Astrocyte of the spinal cord (primary cell): ENCODE measurements at places on chromosomes 13 and 19.

GRCh38 chr13:52194184-52194868 is 34.9 kb upstream of the NEK3 start:
- peak; percentile 87 for DNase-seq

- no peak for DNase-seq
Measured at GRCh38 chr19:39264306-39265290, 3.6 kb upstream of the IFNL2 start.

- DNase-seq: peak; percentile 37
Measured at GRCh38 chr19:23394511-23394910, 760 bp downstream of the ZNF91 start.

DNA sequence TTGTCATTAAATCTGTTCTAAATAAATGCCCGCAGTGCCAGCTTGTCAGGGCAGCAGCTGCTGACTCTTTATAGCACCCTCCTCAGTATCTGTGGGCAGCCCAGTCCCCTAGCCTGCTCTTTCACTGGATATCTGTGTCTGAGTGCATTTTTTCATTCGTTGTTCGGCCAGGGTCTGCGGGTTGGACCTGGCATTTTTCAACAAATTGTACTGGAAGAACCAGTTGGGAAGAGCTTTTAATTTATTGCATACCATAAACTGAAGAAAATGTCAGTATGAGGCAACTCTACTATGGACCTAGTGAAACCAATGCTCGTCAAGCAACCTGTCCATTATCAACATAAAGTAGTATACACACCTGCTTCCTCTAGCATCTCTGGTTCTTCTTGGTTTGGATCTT is 8.6 kb downstream of the NLRP13 start:
- no peak for DNase-seq

DNA sequence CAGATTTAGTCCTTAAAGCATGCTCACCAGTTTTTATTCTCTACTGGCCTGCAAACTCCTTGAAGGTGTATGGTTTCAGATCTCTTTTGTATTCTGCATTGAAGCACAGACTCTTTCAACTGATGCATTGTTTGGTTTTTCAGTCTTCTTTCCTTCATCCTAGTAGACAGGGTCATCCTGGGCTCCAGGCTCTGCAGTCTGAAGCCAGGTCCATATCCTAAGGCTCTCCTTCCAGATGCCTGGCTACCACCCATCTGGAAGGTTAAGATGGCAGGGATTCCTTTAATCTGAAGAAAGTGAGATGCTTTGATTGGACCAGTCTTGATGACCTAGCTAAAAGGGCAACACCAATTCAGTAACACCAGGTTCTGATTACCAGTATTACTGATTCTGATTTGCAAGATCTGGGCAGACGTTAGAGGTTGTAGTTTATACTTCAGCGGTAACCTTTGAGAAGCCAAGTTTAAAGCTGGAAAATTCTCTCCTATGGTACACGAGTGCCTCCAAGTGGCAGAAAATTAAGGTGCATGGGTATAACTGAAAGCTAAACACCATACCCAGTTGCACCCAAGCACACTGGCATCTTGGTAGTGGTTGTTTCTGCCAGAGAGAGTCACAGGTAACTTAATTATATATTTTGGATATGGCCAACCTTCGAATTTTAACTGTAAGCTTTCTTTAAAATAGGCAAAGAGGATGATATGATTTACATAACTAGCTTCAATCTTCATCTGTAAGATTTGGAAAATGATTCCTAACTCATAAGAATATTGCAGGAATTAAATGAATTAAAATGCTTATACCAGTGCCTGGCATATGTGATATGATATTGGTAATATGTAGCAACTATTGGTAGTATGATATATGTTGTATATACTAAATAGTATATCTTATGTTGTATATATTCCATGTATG is 1651.9 kb upstream of the MIR17HG start:
- peak; percentile 61 for DNase-seq

DNA sequence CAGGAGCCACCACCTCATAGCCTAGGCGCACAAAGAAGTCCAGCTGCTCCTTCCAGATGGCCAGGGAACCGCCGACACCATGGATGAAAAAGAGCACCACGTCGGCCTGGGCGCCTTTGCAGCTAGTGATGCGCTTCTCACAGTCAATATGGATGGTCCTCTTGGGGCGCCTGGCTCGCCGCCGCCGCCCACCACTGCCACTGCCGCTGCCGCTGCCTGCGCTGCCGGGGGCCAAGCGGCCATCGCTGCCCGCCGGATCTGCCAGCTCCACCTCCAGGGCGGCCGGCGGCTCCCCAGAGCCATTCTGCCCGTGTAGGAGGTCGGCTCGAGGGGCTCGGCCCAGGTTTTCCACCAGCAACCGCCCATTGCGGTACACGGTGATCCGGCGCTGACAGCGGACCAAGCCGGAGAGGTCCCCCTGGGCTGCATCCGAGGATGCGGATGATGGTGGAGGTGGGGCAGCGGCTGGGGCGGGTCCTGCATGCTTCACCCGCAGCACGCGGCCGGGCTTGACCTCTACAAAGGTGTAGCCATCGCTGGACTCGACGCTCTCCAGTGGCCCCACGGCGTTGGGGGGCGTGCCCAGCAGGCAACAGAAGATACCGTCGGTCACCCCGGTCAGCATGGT is 2.1 kb downstream of the ABHD8 start:
- no peak for DNase-seq

DNA sequence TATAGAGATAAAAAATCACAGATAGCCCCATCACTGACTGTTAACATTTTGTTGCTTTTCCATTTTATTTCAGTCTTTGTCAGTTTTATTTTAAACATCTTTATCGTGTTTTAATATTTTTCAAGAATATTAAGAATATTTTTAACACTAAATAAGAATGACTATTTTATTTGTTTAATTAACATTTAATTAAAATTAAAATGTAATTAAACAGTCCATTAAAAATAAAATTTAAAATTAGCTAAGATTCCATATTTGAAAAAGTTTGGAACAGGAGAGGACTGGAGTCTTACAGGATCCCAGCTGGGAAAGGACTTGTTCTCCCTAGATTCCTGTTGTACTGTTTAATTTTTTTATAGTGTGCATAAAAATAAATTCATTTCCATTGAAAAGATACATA is 54.5 kb downstream of the RGCC start:
- DNase-seq: no peak
